ENCODE measurements at places on chromosomes 4 and X. TPM values are rescaled to one million over a fixed set of nuclear protein-coding genes. Genes with fewer than 3 reads are reported as not detected.

BLOC1S4 gene
- 25.5 TPM for total RNA-seq

NPY5R gene
- total RNA-seq: not detected

CNKSR2 gene
- not detected for total RNA-seq

PTTG2 gene
- total RNA-seq: not detected

MAGEA11 gene
- total RNA-seq: not detected

ACE2 gene
- not detected for total RNA-seq
